ENCODE measurements at places on chromosomes 16 and 17. TPM values are rescaled to one million over a fixed set of nuclear protein-coding genes. Genes with fewer than 3 reads are reported as not detected.
A peak's percentile ranks its signal among the peaks of the same experiment; 100 is the strongest.

GRCh38 chr17:27324771-27325339 lies 30.9 kb downstream of the WSB1 start:
- DNase-seq = no peak
- no peaks in the 10 kb centered on the region for H3K27me3 ChIP-seq
- no peak overlapping the region for H3K4me3 ChIP-seq
- no peak overlapping the region for H3K27ac ChIP-seq

Gene EFCAB5
- total RNA-seq = 0.80 TPM

DNA sequence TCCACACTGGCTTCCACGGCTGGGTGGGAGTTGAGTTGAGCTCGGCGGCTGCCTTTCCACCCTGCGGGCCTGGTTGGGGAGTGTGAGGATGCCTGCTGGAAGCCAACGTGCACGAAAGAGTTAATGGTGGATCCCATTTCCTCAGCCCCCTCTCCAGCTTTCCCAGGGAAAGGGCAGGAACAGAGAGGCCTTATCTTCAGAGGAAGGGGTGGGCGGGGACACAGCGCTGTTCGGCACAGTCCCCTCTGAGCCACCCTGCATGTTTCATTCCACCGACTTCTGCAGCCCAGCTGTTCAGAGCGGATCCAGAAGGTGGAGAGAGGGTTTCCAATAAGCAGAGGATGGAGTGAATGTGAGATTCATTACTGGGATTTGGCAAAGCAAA lies 295.3 kb downstream of the SEC14L1 start:
- DNase-seq = no peak
- H3K4me3 ChIP-seq = no peak overlapping the region
- peaks cover 50% of the 10 kb centered on the region for H3K4me1 ChIP-seq
- no peaks in the 10 kb centered on the region for H3K36me3 ChIP-seq

DNA sequence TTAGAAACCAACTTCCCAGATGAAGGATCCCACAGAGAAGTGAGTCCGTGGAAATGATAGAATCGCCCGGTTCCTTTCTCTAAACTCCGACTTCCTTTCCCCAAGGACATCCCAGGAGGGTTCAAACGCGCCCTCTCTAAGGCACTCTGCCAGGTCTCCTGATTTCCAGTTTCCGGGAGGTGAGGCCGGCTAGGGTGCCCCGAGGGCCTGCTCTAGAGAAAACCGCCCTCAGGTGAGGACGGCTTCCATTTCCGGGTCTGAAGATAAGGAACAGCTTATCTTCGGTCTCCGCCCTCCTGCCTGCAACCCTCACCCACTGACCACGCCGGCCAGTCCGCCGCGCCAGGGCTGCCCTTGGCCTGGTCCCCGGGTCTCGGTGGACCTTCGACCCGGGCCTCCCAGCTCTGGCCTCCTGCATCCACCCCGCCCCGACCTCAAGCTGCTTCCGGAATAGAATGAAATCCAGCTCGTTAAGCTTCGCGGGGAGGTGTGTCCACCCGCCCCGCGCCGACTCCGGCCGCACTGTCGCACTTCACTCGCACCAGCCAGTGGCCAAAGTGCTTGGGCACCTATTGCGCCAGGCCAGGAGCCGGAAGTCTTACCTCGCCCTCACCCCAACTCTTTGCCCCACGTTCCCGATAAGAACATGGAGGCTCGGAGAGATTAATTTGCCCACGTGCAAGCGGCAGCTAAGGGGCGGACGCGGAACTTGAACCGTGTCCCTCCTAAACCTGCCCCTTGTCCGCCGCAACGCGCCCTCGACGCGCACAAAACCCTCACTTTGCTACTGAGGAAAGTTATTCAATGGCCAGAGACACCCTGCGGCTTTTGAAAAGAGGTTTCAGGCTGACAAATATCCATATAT lies 836 bp upstream of the MMP15 start:
- no peaks in the 10 kb centered on the region for H3K36me3 ChIP-seq
- DNase-seq = no peak
- no peaks in the 10 kb centered on the region for H3K27me3 ChIP-seq
- peaks cover 11% of the 10 kb centered on the region for H3K4me1 ChIP-seq

GRCh38 chr16:75535211-75535843 lies 581 bp downstream of the CHST5 start:
- H3K36me3 ChIP-seq = no peaks in the 10 kb centered on the region
- H3K4me3 ChIP-seq = no peak overlapping the region

DNA sequence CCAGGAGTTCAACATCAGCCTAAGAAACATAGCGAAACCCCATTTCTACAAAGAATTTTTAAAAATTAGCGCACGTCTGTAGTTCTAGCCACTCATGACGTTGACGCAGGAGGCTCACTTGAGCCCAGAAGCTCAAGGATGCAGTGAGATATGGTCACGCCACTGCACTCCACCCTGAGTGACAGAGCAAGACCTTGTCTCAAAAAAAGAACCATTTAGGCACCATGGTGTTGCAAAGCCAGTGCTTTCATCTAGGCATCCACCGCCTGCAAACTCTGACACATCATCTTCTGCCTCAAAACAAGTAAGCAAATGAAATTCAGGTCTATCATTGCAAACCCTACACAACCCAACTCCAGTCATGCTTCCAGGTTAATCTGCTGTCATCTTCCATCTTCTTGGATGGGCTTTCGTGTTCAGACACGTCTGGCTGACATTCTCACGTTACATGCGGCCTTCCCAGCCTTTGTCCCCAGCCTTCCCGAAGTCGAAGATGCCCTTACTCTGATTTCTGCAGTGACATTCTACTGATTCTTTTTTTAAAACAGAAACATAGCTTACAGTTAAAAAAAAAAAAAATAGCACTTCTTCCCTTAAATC lies 8.9 kb downstream of the ANKRD11 start:
- H3K36me3 ChIP-seq = no peaks in the 10 kb centered on the region
- DNase-seq = no peak
- no peak overlapping the region for H3K4me3 ChIP-seq
- H3K4me1 ChIP-seq = peaks cover 17% of the 10 kb centered on the region
- no peak overlapping the region for H3K27ac ChIP-seq

GRCh38 chr16:25570131-25570530 lies 121.6 kb upstream of the HS3ST4 start:
- no peaks in the 10 kb centered on the region for H3K36me3 ChIP-seq
- no peaks in the 10 kb centered on the region for H3K27me3 ChIP-seq
- H3K27ac ChIP-seq = no peak overlapping the region

DNA sequence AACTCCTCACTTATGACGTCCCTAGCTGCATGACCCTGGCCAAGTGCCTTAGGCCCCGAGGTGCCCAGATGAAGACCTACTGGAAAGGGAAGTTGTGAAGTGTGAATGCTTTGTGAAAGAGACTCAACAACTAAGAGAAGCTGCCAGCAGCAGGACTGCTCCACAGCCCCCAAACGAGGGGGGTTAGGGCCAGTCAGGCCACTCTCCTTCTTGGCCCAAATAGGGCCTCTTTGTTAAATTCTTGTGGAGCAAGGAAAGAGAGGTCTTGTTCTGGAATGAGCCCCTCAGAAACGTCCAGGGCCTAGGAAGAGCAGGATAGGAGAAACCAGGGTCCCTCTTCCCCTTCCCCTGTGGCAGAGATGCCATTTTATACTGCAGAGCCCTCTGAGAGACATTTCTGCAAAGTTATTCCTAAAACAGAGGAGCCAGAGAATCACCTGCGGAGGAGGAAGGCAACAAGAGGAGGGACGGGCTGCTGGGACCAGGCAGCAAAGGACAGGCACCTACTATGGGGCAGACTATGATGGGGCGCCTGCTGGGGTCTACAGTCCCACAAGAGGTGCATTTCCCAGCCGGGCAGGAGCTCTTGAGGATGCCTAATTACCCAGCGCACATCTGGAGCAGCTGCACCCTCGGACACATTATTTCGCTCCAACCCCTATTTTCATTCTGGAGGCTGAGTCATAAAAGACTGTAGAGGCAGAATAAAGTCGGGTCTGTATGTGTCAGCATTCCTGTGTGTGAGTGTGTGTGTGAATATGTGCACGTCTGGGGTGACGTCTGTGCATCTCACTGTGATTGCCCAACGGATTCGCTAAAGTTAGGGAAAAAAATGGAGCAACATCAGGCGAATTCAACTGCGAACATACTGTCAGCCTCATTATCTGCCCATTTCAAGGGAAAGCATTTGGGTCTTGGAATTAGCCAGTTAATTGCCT lies 11.4 kb upstream of the HOXB9 start:
- H3K36me3 ChIP-seq = no peaks in the 10 kb centered on the region
- H3K4me1 ChIP-seq = no peaks in the 10 kb centered on the region
- no peak for DNase-seq
- no peak overlapping the region for H3K4me3 ChIP-seq
- no peak overlapping the region for H3K27ac ChIP-seq

GRCh38 chr17:8465356-8465755 lies 29.7 kb downstream of the NDEL1 start:
- peaks cover 11% of the 10 kb centered on the region for H3K4me1 ChIP-seq
- no peak overlapping the region for H3K27ac ChIP-seq
- no peak overlapping the region for H3K4me3 ChIP-seq
- H3K36me3 ChIP-seq = no peaks in the 10 kb centered on the region
- DNase-seq = no peak

GRCh38 chr16:69219279-69219678 lies 32.3 kb downstream of the SNTB2 start:
- no peaks in the 10 kb centered on the region for H3K4me1 ChIP-seq
- no peak overlapping the region for H3K27ac ChIP-seq
- no peaks in the 10 kb centered on the region for H3K36me3 ChIP-seq
- no peaks in the 10 kb centered on the region for H3K27me3 ChIP-seq
- DNase-seq = no peak

Gene KRT10
- 6.2 TPM for total RNA-seq

DNA sequence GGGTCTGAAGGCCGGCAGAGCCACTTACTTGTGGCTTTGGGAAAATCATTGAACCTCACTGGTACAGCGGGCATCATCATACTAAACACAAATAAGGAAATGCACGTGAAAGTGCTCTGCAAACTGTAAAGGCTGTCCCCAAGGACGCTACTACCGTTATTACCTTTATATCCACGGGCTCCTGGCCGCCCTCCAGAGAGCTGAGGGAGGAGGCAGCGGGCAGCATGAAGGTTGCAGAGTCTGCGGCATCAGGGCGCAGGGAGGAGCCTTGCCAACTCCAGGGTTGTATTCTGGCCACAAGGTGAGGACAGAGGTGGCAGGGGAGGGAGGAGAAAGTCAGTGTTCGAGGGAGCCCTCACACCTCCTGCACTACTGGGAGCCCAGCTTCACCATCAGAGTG lies 68.3 kb upstream of the GCSH start:
- no peaks in the 10 kb centered on the region for H3K4me1 ChIP-seq
- H3K27me3 ChIP-seq = no peaks in the 10 kb centered on the region
- no peak overlapping the region for H3K4me3 ChIP-seq
- no peak for DNase-seq
- no peak overlapping the region for H3K27ac ChIP-seq

Gene RNF135
- total RNA-seq = 50.2 TPM

DNA sequence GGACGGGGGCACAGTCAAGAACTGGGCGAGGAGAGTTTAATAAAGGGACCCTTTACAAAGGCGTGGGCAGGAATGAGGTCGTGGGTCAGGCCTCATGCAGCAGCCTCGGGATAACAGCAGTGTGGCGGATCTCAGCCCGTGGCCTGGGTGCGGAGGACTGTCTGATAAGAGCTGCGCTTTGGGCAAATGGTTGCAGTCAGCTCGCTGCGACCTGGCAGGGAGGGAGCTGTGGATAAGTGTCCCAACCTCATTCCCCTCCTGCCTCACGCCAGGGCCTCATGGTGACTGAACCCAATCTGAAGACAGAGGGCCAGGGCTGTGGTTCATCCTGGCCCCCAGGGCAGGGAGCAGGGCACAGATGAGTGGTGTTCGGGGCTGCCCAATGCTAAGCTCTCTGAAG lies 13.6 kb downstream of the SMTNL2 start:
- no peaks in the 10 kb centered on the region for H3K36me3 ChIP-seq
- no peak for DNase-seq
- no peak overlapping the region for H3K4me3 ChIP-seq
- H3K4me1 ChIP-seq = no peaks in the 10 kb centered on the region
- H3K27ac ChIP-seq = peak overlapping the region; percentile 87

Gene PLXDC1
- total RNA-seq = 23.1 TPM

GRCh38 chr17:51166198-51166986 lies at the start of gene NME2:
Gene NME2, plus strand, starts transcription at chr17:51166411. Its CDS starts 420 bp downstream, at chr17:51166831.
- peaks cover 4% of the 10 kb centered on the region for H3K36me3 ChIP-seq
- peaks cover 3% of the 10 kb centered on the region for H3K4me1 ChIP-seq
- peak; percentile 86 for DNase-seq
- peak within 1 kb of the TSS; percentile 94 for H3K4me3 ChIP-seq
- H3K27ac ChIP-seq = peak within 1 kb of the TSS; percentile 96

Data from breast epithelium (tissue), 4 donors.